Posterior vena cava (tissue), 2 donors: ENCODE measurements at places on chromosomes 16 and 17. TPM values are rescaled to one million over a fixed set of nuclear protein-coding genes. Genes with fewer than 3 reads are reported as not detected.

The ZDHHC7 gene
- 34.0 TPM for total RNA-seq

GRCh38 chr16:53219795-53220454 is 165.1 kb downstream of the CHD9 start:
- DNase-seq = no peak

DNA sequence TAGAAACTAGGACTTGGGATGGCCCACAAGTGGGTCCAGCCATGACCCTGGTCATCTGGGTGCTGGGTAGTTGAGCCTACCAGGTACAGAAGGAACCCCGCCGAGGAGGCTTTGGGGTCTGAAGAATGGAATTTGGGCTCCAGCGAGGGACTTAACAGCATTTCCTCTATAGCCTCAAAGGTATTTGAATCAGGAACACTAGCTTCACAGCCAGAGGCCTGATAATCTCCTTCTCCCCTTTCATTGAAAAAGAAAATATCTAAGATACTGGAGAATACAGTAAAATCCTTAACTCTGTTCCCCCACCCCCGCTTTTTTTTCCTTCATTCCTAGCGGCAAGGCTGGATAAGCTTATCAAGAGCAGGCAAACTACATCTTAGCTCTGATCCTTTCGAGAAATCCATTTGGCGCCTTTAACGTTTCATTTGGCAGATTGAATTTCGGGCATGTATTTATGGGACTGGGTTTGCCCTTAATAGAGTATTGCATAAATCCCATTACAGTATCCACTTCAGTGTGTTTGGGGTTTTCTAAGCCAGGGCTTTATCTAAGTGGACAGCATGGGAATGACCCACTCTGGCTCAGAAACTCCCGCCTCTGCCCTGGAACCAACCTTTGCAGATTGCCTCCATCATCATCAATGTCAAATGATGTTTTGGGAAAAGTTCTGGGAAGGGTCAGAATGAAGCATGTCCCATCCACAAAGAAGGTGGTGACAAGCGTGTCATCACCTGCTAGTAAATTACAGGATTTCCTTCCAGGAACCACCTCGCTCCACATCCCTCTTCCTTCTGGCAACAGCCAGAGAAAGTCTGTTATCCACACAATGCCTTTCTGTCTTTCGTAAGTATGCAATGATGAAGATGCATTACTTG is 36.9 kb downstream of the XYLT1 start:
- DNase-seq = no peak

The KIF2B gene
- not detected for total RNA-seq

The EFCAB3 gene
- total RNA-seq = not detected

GRCh38 chr17:81223762-81224130 is 981 bp upstream of the CEP131 start:
- DNase-seq = no peak

DNA sequence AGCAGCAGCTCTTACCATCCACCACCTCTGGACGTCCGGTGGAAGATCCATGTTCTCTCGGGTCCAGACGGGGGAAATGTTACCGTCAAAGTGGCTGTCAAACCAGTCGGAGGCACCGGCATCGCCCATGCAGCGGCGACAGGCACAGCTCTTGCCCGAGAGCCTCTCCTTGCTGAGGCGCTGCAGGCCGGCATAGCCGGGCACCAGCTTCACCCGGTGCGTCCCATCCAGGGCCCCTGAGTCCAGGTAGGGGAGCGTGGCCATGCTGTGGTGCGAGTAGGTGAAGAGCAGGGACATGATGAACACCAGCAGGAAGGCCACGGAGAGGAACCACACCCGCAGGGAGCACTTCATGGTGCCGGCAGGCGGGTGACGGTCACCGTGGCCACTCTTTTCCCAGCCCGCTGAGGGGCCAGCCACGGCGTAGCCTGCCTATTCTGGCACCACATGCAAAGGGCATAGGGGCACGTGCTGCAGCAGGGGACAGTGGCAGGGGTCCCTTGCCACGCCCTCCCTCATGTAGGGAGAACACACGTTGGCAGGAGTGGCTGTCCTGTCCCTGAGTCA is 40.6 kb downstream of the ST3GAL2 start:
- DNase-seq = no peak

The CIBAR2 gene
- total RNA-seq = not detected

GRCh38 chr17:31114956-31115555 is 20.3 kb downstream of the NF1 start:
- no peak for DNase-seq

DNA sequence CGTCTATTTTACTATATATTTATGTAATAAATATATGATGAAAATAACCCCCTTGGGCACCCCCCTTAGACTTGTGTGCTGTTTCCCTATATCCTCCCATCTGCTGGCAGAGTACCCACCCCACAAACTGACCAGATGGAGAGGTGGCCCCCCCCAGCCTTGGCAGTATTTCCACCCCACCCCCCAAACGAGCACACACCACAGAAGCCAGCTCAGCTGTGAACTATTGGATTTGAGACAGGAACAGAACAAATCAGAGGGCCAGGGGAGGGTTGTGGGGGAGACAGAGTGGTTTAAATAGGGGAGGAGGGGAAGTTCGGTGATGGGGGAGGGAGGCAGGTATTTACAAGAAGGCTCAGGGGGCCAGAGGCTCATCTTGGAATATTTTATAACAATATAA is 7.8 kb downstream of the NR1D1 start:
- no peak for DNase-seq

DNA sequence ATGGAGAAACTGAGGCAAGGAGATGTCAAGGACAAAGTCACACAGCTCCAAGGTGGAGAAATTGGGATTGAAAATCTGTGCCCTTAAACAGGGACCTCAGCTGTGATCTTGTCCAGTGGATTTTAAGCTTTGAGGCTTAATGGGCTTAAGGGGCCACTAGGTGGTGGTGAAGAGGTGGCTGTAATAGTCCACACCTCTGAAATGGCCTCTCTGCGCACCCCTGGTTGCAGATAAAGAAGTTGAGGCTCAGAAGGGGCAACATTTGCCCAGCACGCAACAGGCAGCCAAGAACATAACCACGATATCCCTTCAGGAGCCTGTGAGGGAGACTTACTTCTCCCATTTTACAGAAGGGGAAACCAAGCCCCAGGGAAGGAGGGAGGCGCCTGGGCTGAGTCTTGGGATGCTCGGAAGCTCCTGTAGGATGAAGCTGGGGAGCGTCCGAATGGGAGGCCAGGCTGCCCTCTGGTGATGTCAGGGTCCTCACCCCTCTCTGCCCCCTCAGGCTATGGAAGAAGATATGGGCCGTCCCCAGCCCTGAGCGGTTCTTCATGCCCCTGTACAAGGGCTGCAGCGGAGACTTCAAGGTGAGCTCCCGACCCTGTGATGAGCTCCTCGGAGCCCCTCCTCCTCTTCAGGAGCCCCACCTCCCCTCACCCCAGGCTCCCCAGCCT is 43.7 kb downstream of the IL21R start:
- peak; percentile 52 for DNase-seq

GRCh38 chr17:948284-948852 is 31.2 kb downstream of the NXN start:
- DNase-seq = no peak

- no peak for DNase-seq
Observed at GRCh38 chr17:61087024-61087423, 312.6 kb upstream of the TBX2 start.

DNA sequence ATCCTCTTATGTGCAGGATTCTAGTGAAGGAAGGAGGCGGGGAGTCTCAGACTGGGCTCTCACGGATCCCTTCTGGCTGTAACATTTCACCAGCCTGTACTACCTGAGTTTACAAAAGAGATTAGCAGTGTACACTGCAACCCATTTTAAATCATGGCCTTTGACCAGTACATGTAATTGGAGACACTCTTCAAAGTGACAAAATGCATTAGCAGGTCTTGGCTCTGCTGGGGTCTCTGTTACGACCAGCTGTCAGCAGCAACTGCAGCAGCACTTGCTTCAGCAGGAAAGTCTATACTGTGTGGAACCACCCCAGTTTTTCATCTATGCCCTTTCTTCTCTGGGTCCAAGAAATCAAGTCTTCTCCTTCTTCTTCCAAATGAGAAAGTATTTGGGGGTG is 322.8 kb upstream of the ASIC2 start:
- no peak for DNase-seq

DNA sequence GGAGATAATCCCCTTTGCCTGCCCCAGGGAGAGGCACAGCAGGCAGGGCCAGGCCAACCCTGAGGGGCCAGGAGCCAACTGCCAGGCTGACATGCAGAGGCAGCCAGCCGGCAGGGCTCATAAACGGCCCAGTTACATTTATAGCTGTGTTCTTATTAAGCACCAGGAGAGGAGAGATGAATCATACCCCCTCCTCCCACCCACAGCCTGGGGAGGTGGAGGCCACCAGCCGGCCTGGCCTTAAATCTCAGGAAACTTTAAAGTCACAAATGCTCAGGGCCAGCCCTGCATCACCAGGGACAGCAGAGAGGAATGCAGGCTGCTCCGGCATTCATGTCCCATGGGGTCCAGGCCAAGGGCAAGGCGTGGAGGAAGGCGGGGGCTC is 177.2 kb downstream of the TMEM132E start:
- no peak for DNase-seq

The CRYM gene
- 1.0 TPM for total RNA-seq

DNA sequence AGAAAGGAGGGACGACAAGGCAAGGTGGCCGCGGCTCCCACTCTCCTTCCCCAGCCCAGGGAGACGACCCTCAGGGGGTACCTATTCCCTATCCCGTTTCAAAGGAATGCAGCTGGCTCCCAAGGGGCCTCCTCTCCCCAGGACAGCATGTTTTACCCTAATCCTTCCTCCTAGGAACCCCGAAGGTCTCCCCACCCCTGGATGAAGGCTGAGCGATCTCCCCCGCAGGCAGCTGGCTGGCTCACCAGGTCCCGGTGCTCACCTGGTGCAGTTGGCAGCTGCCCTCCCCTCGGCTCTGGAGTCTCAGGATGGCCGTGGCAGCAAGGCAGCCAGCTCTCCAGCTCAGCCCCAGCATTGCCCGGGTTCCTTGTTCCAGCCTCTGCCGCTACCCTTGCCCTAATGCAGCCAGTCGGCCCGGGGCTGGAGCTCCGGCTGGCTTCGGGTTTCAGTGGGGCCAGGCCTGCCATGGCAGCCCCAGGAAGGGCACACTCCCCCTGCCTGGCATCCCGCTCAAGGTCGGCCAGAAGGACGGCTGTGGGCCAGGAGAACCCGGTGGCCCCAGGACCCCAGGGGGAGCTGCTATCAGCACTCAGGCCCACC is 4.6 kb downstream of the CLUH start:
- peak; percentile 67 for DNase-seq
